Activated CD4-positive, alpha-beta T cell treated with anti-CD3 and anti-CD28 coated beads, Interleukin-2, amount 50 U/mL, for 16 hours (primary cell): ENCODE measurements at places on chromosomes 3 and 15.

DNA sequence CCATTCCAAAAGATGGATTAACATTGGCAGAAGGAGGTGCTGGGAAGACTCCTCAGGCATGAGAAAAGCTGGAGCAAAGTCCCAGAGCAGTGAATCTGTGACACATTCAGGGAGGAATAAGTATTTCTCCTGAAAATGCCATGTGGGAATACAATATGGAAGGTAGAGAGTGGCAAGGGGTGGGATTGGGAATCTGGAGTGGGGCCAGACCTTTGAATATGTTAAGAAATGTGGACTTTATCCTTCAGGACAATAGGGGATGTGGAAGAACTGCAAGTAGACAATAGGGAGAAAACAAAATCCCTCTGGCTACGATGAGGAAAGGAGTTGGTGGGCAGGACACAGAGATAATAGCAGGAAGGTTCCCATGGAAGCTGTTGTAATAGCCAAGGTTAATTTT lies 305.6 kb upstream of the TGFBR2 start:
- DNase-seq = no peak

DNA sequence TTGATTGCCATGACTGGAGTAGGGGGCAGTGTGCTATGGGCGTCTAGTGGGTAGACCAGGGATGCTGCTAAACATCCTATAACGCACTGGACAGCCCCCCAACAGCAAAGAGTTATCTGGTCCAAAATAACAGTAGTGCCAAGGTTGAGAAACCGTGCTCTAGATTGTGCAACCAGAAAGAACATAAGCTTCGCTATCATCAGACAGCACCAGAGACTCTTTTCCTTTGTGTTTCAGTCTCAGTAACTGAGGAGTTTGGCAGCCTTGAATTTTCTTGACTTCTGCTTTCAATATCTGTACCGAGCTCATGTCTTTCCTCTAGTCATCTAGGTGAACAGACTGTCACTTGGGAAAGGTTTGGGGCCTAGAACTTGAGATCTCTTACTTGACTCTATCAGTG lies 8.8 kb downstream of the ARID3B start:
- no peak for DNase-seq

DNA sequence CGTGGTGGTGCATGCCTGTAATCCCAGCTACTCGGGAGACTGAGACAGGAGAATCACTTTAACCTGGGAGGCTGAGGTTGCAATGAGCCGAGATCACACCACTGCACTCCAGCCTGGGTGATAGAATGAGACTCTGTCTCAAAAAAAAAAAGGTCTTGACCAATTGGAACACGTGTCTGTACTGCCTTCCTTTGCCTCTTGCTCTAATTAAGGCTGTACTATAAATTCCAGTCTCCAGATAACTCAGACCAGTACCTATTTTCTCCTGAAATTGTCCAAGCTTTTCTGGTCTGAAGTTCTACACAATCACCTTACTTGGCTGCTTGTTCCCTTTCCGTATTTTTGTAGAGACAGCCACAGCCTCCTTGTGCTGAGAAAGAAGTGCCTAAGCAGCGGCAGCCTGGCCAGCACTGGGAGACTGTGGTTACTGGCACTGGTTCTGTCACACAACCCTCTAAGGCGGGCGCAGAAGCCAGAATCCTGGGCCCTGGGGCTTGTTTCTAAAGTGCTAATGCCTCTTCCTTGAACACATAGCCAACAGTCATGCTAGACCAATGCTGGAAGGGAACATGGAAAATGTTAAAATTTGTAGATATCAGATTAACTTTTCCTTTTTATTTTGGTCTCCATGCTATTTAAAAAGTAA lies 6.2 kb upstream of the CEP70 start:
- DNase-seq = no peak

DNA sequence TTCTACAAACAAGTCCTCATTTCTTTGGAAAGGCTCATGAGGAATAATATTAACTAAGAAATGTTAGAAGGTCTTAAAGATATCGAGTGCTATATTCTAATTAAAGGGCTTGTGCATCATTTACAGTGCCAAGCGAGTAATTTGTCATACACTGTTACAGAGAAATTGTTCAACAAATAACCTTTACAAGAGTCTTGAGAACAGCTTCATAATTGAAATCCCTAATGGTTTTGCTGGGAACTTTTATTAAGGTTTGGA lies 209.5 kb downstream of the MECOM start:
- no peak for DNase-seq

- no peak for DNase-seq
Observed at GRCh38 chr3:138796761-138797160, 38.0 kb downstream of the PIK3CB start.

DNA sequence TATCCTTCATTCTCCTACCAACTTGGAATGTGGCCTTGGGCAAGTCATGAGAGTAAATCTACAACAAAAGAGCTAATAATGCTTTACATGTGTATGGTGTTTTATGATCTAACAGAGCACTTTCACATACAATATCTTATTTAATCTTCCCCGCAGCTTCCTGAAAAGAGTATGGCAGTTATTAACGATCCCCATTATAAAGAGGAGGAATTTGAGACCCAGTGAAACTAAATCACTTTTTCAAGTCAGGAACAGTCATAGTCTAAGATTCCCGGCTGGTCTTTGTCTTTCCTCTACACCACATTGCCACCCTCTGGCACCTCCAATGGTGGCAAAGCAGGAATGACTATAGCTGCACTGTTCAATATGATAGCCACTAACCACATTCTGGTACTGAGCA lies 69.7 kb upstream of the CMSS1 start:
- DNase-seq = no peak

DNA sequence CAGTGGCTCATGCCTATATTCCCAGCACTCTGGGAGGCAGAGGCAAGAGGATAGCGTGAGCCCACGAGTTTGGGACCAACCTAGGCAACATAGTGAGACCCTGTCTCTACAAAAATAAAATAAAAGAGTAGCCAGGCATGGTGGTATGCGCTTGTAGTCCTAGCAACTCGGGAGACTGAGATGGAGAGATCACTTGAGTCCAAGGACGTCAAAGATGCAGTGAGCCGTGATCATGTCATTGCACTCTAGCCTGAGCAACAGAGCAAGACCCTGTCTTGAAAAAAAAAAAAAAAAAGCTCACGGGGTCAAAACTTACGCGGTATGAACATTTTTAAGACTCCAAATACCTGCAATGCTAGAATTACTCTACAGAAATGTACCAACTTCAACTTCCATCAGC lies 37.1 kb upstream of the COLQ start:
- DNase-seq = no peak

DNA sequence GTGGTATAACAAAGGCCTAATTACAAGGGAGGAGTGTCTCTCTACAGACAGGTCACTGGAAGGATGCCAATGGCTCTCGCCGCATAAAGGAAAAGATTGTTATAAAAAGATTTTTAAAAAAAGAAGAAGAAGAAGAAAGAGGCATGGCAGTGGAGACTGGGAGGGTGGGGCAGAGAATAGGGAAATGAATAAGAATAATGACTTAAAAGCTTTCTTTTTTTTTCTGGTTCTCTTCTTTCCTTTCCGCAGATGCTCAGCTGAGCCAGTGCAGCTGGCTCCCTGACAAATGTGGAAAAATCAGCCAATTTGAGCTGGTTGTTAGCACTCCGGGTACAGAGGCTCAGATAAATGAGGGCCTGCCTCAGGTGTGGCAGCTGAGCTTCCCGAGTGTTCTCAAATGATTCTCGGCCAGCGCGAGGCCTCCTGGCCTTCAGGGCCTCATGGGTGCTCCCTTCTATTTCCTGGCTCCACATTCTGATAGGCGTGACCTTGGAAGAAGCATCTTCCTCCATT lies 234.1 kb downstream of the RORA start:
- no peak for DNase-seq
